ENCODE measurements at places on chromosomes 3 and 15.

- no peak for DNase-seq
Observed at GRCh38 chr3:168117853-168118313, 22.2 kb upstream of the GOLIM4 start.

DNA sequence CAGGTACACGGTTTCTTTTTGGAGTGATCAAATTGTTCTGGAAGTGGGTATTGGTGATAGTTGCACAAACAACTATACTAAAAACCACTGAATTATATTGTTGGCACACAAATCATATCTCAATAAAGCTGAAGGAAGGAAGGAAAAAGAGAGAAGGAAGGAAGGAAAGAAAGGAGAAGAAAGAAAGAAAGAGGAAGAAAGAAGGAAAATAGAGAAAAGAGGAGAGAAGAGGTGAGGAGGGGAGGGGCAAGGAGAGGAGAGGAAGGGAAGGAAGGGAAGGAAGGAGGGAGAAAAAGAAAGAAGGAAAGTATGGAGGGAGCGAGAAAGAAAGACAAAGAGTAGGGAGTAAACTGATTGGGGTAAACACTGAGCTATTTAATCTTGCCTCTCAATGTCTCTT is 77.9 kb upstream of the TSC22D2 start:
- no peak for DNase-seq

- DNase-seq = no peak
Observed at GRCh38 chr3:183266454-183266853, 13.4 kb downstream of the B3GNT5 start.

DNA sequence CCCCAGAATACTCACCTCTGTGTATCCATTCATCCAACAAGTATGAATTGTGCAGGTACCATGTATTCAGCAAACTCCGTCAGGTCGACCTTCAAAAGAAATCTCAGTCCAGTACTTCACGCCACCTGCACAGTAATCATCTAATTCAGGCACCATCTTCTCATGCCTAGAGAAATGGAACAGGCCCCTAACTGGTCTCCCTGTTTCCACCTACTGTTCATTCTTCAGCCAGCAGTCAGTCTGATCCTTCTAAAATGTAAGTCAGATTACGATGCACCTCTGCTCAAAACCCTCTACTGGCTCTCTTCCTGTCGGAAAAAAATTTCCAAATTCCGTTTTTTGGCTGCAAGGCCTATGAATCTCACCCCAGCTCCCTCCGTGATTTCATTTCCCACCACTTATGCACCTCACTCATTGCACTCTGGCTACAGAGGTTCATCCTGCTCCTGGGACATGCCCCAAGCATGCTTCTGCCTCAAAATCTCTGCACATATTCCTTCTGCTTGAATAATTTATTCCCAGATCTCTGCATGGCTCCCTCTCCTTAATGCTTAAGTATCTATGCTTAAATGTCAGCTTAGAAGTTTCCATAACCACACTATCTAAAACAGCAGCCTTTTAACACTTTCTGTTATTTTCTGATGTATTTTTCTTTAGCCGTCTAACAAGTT is 47.5 kb upstream of the PPP2R3A start:
- no peak for DNase-seq

DNA sequence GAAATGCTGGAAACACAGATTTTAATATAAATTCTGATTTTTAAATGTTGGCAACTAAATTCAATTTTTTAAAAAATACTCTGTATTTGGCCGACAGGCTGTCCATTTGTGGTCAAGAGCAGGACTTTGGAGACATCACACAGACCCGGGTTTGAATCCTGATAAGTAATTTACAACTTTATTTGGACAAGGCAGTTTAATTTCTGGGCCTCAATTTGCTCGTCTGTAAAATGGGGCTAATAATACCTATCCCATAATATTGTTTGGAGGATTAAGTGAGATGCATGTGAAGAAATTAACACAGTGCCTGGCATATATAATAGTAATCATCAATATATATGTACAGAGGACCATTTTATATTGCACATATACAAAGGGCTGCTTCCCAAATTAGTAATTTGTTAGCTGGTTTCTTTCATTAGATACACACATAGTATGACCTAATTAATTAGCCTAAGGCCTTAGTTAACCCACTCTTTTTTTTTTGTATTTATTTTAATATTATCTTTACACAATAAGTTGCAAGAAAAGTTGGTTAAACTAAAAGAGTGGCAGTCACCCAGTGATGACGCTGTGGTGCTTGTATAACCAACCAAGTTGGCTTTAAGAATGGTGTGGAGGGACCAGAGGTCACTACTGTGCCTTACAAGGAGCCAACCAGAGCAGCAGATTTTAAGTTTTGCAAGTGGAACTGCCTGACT is 665 bp downstream of the PIGB start:
- DNase-seq = no peak

DNA sequence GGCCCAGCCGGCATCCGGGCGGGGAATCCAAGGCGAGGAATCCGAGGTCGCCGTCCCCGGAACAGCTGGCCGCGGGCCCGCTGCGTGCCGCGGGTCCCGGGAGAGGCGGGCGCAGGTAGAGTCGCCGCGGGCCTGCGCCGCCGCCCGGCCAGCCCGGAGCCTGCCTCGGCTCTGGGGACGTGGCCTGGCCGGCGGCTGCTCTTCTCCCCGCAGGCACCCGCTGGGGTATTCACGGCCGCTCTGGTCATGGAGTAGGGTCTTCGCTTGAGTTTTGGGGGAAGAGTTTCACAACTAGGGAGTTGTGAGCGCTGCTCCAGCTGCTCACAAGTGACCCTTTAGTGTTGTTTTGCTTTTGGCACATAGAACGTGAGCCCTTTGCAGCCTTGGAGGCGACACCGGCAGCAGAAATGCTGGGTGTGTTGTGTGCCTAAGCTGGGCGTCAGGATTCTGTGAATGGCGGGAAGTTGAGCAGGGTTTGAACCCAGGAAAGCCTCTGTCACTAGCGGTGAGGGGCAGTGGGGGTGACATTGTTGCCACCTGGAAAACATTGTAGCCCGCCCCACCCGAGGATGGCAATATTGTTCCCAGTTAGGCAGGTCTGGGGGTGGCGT is 4.0 kb downstream of the TRIM71 start:
- DNase-seq = no peak

DNA sequence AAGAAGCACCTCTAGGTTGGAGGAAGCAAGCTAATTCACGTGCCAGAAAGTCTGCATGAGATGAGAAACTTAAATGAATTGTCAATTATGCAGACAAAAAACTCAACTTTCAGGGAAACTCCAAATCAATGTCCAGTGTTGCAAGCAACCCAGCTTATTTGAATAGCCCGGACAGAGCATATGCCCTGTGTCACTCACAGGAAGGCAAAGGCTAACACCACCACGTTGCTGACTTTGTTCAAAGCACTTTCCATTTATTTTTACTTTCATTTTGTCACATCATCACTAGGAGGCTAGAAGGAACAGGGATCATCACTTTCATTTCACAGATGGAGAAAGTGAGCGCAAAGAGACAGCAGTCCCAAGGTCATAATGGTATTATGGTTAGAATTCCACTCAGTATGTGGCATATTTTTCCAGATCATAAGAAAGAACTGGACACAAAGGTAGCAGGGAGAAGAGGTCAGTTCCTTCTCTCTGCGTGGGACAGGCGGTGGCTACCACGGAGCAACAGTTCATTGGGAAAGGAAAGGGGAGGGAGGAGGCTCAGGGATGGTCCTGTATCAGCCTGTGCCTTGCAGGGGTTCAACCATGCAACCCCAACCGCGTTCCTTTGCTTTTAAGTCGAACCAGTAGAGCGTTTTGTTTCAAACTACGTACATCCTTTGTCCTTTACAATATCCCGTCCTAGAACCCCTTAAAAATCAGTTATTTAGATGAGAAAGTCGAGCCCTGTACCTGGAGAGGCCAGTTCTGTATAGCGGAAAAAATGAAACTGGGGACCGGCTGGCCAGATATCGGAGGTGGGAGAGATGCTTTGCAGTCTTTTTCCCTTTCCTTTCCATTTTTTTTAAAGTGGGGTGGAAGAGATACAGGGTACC is 1.1 kb downstream of the HEG1 start:
- no peak for DNase-seq

GRCh38 chr15:92077353-92078085 is 224.0 kb downstream of the SLCO3A1 start:
- peak; percentile 36 for DNase-seq

DNA sequence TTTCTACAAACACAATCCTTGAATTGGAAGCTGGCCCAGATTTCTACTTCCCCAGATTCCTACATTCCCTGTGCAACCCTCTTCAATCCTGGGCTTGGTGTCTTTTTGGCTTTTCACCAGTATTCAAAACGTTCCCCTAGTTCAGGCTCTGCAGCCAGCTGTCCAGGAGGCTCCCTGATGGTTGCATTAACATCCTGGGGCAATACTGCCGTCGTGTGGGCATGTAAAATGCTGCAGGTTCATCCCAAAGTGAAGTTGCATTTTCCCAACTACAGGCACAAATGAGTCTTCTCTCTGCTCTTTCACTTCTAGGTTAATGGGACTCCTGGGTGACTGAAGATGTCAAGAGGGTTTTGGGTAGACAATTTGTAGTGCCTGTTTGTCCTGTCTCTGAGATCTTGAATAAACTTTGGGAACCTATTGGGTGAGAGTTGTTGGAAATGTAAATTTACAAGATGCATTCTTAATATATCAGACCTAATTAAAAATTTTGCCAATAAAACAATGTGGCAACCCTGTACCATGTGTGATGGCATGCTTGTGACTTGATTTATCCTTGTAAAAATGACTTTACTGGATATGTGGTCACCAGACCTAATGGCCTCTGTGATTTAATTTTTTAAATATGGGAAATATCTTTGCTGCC is 28.6 kb downstream of the SOX14 start:
- no peak for DNase-seq

GRCh38 chr3:153881201-153881600 is 240.0 kb upstream of the ARHGEF26 start:
- no peak for DNase-seq

GRCh38 chr15:30962659-30963058 is 28.8 kb downstream of the MTMR10 start:
- DNase-seq = no peak

DNA sequence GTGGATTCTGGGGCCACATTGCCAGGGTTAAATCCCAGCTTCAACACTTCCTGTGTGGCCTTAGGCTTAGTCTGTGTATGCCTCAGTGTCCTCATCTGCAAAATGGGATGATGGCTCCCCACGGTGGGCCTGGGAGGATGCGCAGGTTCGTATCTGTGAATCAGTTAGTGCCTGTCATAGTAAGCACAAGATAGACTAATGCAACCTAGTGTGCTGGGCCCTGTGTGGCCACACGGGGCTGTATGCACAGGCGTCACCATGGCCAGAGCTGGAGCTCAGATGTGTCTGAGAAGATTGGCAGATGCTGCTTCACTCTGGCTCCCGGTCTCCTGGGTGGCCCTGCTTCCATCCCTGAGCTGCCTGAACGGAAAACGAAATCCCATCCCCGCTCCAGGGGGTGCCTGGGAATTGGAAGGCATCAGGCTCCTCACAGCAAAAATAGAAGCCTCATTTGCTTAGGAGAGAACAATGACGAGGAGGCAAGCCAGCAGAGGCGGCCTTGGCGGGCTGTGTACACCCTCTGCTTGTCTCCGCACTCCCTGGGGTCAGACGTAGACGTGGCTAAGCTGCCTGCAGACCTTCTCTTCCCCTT is 103.6 kb downstream of the APBA2 start:
- DNase-seq = no peak

- DNase-seq = no peak
Observed at GRCh38 chr3:33372218-33373081, 67.8 kb downstream of the UBP1 start.

DNA sequence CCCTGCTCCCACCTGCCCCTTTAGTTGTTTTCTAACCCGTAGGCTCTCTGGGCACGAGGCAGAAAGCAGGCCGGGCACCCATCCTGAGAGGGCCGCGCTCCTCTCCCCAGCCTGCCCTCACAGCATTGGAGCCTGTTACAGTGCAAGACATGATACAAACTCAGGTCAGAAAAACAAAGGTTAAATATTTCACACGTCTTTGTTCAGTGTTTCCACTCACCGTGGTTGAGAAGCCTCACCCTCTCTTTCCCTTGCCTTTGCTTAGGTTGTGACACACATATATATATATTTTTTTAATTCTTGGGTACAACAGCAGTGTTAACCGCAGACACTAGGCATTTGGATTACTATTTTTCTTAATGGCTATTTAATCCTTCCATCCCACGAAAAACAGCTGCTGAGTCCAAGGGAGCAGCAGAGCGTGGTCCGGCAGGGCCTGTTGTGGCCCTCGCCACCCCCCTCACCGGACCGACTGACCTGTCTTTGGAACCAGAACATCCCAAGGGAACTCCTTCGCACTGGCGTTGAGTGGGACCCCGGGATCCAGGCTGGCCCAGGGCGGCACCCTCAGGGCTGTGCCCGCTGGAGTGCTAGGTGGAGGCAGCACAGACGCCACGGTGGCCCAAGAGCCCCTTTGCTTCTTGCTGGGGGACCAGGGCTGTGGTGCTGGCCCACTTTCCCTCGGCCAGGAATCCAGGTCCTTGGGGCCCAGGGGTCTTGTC is 48.5 kb downstream of the PGPEP1L start:
- DNase-seq = no peak

DNA sequence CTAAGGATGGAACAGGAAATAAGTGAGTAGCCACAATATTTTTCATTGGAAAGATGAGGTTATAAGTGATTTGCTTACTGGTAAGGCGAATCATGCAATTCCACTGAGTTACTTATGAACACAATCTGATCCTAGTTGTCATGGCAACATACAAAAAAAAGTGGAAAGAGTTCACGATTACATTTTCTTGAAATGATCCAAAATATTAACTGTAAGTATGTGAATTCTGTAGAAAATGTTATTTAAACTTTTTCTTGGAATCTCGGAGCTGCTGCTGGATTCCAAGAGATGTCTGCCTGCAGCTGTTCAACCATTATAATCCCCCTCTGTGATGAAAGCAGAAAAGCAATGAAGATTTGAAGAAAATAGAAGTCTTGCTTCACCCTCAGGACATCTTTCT is 120.5 kb downstream of the KBTBD8 start:
- DNase-seq = no peak

DNA sequence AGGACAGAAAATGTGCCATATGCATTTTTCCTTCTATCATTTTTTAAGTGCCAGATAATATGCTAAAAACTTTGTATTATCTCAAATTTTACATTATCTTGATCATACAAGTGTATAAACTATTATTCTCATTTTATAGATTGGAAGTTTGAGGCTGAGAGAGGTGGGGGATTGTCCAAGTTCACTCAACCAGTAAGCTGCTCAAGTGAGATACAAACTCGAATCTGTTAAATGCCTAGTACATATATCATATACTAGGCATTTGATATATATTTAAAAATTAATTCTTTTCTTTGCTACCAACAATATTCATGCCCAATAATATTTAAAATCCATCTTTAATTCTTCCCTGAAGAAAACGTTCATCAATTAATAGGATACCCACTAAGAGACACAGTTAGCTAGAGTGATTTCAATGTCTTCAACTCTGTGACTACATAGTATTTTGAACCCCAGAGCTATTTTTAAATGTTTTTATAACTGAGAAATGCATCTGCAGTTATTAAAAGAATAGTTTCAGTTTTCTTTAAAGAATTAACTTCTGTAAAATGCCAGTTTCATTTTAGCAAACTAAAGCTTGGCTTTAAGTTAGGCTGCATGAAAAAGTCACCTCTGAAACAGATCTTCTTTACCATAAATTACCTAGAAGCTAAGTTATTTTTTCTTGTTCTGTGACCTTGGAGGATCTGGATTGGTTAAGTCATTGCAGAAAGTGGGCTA is 40.4 kb downstream of the IQCB1 start:
- no peak for DNase-seq

All from activated CD8-positive, alpha-beta memory T cell treated with anti-CD3 and anti-CD28 coated beads for 1 hour (primary cell).